ENCODE measurements at places on chromosomes 2 and 18. TPM values are rescaled to one million over a fixed set of nuclear protein-coding genes. Genes with fewer than 3 reads are reported as not detected.

Gene GRHL1
- total RNA-seq: 1.2 TPM

Gene ARHGAP28
- total RNA-seq: 0.07 TPM

Gene COL5A2
- total RNA-seq: 90.5 TPM

Gene BCL2
- 0.57 TPM for total RNA-seq

Gene ZNF397
- 4.9 TPM for total RNA-seq

Gene ACVR1C
- 0.02 TPM for total RNA-seq

Gene ST6GAL2
- total RNA-seq: 14.9 TPM

Gene DNAH6
- 0.14 TPM for total RNA-seq

Gene PCARE
- not detected for total RNA-seq

Gene HDAC4
- 8.2 TPM for total RNA-seq

Gene ASXL3
- total RNA-seq: not detected

Gene GATA6
- 2.6 TPM for total RNA-seq

Gene SERPINB3
- 0.12 TPM for total RNA-seq

Gene CROCC2
- not detected for total RNA-seq

Gene STARD6
- not detected for total RNA-seq

Gene KLF11
- 5.2 TPM for total RNA-seq

Gene PPP1R1C
- 2.2 TPM for total RNA-seq

Gene GNAL
- 4.4 TPM for total RNA-seq

Gene SGPP2
- 0.29 TPM for total RNA-seq

Gene CCDC74A
- 12.7 TPM for total RNA-seq

Gene ALLC
- 0.06 TPM for total RNA-seq

Gene TCF23
- not detected for total RNA-seq

Gene CCL20
- total RNA-seq: 7.7 TPM

Gene SP5
- total RNA-seq: not detected

Gene ALPI
- total RNA-seq: not detected

Gene WNT10A
- total RNA-seq: 0.18 TPM

Gene EMILIN1
- 0.48 TPM for total RNA-seq

Gene ADD2
- total RNA-seq: 28.7 TPM

Gene SAG
- total RNA-seq: not detected

Gene PFN4
- 1.9 TPM for total RNA-seq

Gene LOXHD1
- total RNA-seq: not detected

Gene IL36RN
- 0.14 TPM for total RNA-seq

Gene RAB31
- 28.4 TPM for total RNA-seq

Gene ACKR3
- 20.2 TPM for total RNA-seq

Gene B3GNT7
- 2.0 TPM for total RNA-seq

Gene C1GALT1C1L
- 1.7 TPM for total RNA-seq

Gene SKA1
- 12.0 TPM for total RNA-seq

Gene DPP4
- 0.36 TPM for total RNA-seq

Gene CYP27A1
- total RNA-seq: 0.15 TPM

Gene STAT4
- total RNA-seq: 3.9 TPM

Gene CD8B2
- total RNA-seq: not detected

Gene GPN1
- total RNA-seq: 58.9 TPM

Gene IL36G
- not detected for total RNA-seq

Gene IL36A
- not detected for total RNA-seq

Gene RGPD4
- 0.08 TPM for total RNA-seq

Gene GRP
- total RNA-seq: not detected

Gene TLX2
- total RNA-seq: 0.44 TPM

Gene STEAP3
- total RNA-seq: 39.7 TPM

Gene ALPG
- total RNA-seq: 0.15 TPM

Gene EXOC6B
- 8.6 TPM for total RNA-seq

Gene ANO7
- 2.5 TPM for total RNA-seq

Data from A549 treated with CORT108297 at 1 μM for 4 hours (cell line).